CD8-positive, alpha-beta memory T cell (primary cell): ENCODE measurements at places on chromosomes 7 and 10. TPM values are rescaled to one million over a fixed set of nuclear protein-coding genes. Genes with fewer than 3 reads are reported as not detected.

DNA sequence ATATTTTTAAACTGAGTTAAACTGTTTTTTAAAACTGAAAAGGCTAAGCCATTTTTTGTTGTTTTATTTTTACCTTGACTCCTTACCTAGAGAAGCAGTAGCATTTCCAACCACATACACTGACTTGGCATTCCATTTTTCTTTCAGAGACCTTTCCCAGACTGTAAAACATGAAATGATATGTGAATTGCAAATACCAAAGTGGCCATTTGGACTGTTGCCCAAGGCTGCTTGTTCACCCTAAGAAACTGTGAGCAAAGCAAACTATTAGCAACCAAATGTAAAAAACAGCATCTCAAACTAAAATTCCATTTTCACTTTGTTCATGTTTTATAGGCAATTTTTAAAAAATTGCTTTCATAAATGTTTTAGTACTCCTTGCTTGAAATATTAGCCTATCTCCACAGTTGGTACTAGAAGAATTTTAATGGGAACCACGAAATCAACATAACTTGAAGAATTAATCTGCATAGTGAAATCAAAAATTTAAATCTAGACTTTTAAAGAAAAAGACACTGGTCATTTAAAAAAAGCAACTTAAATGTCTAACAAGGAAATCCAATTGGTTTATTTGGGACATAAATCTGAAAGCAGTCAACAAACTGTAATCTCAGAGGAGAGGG, 10.8 kb downstream of the UROS start:
- H3K27me3 ChIP-seq: no peaks in the 10 kb centered on the region
- H3K4me1 ChIP-seq: no peaks in the 10 kb centered on the region
- no peak overlapping the region for H3K4me3 ChIP-seq

NME8 gene
- total RNA-seq: not detected

DNA sequence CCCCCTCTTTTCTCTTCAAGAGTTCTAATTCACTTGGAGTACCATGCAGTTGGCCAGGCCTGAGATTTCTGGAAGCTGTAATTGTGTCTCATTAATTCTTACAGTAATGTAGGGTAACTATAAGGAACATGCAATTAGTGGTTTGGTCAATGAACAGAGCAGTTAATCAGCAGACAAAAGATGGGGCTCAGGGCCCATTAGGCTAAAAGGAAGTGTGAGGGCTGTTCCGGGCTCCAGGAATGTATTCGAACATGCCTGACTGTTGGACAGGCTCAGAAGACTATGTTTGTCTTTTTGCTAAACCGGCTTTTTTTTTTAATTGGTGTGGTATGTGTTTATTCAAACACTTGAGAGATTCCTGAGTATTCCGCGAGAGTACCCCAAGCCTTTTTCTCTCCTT, 42.5 kb upstream of the FZD8 start:
- H3K27me3 ChIP-seq: no peaks in the 10 kb centered on the region
- H3K4me3 ChIP-seq: no peak overlapping the region
- H3K36me3 ChIP-seq: no peaks in the 10 kb centered on the region
- DNase-seq: no peak
- H3K27ac ChIP-seq: no peak overlapping the region
- H3K4me1 ChIP-seq: no peaks in the 10 kb centered on the region

- H3K4me1 ChIP-seq: no peaks in the 10 kb centered on the region
- DNase-seq: no peak
- H3K36me3 ChIP-seq: no peaks in the 10 kb centered on the region
- no peak overlapping the region for H3K4me3 ChIP-seq
- no peak overlapping the region for H3K27ac ChIP-seq
- H3K27me3 ChIP-seq: no peaks in the 10 kb centered on the region
Observed at GRCh38 chr7:73981933-73982332, 46.0 kb upstream of the ELN start.

ANXA8 gene
- not detected for total RNA-seq

DNA sequence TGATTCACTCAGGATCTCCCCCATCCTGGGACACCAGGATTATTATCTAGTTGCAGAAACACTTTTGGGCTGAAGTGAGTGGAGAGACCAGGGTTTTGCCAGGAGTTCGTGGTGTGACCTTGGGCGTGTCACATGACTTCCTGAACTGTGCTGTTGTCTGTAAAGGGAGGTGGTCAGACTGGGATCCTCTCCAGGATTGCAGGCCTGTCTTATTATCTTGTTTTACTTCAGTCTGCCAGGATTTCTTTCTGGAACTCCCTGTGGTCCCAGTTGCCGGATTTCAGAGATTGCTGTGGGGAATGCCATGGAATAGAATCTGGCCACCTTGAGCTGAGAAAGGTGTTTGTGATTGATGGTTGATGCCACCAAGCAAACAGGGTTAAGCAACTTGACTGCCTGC, 35.8 kb downstream of the CRCP start:
- peaks cover 29% of the 10 kb centered on the region for H3K36me3 ChIP-seq
- H3K27me3 ChIP-seq: no peaks in the 10 kb centered on the region
- H3K27ac ChIP-seq: no peak overlapping the region
- no peak for DNase-seq

DNA sequence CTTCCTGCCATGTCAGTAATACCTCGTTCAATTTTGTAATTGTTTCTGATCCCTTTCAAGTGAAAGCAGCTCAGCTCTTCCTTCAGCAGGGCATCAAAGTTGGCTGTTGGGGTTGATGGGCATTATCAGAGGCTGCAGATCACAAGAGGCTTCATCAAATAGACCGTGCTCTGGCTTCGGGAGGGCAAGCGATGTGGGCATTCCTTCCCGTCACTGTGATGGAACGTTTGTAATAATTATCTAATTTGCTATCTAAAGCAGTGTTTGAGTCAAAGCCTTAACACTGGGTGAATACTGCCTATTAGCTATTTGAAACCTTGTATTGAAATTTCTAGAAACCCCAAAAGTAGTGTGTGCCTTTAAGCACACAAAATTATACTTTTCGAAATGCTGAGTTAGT, 170.1 kb downstream of the OTUD1 start:
- no peak for DNase-seq

GRCh38 chr7:158273138-158273651, 314.4 kb downstream of the PTPRN2 start:
- DNase-seq: no peak
- no peaks in the 10 kb centered on the region for H3K27me3 ChIP-seq
- H3K4me1 ChIP-seq: no peaks in the 10 kb centered on the region

DNA sequence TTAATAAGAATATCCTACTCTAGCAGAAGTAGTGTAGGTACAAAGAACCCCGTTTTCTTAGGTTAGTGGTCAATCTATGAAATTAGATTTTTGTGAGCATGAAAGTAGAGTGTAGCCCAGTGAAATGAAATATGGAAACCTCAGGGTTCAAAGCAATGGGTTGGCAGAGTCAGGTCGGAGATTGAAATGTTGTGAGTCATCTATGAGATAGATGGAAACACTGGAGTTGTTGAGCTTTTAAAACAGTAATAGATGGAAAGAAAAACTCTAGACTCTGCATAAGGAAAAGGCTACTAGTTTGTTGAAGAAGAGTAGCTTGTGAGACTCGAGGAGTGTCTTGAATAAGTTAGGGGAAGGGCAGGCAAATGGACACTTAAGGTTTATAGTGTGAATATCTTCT, 251.9 kb downstream of the EXOC4 start:
- no peaks in the 10 kb centered on the region for H3K36me3 ChIP-seq
- DNase-seq: no peak
- no peaks in the 10 kb centered on the region for H3K4me1 ChIP-seq
- H3K4me3 ChIP-seq: no peak overlapping the region
- H3K27me3 ChIP-seq: no peaks in the 10 kb centered on the region

HOXA6 gene
- total RNA-seq: not detected

GRCh38 chr7:97298561-97298960, 181.1 kb downstream of the SDHAF3 start:
- no peaks in the 10 kb centered on the region for H3K4me1 ChIP-seq
- no peak overlapping the region for H3K4me3 ChIP-seq
- DNase-seq: no peak

SLC13A1 gene
- total RNA-seq: not detected

DNA sequence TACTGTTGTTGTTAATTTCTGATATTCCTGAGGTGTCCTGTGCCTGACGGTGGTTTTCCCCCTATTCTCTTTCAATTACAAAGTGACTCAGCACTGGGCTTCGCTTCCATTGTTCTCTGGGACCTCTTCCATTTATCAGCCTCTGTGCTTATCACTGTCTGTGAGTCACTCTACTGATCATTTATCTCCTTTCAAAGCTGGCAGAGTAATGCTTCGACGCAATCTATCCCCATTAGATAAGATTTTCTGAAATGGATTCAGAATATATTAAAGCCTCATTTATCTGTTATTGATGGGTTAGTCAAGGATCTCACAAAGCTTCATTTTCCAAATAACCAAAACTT, 679.2 kb downstream of the SDK1 start:
- H3K4me1 ChIP-seq: no peaks in the 10 kb centered on the region
- no peaks in the 10 kb centered on the region for H3K36me3 ChIP-seq
- H3K27me3 ChIP-seq: no peaks in the 10 kb centered on the region
- H3K27ac ChIP-seq: no peak overlapping the region
- no peak for DNase-seq
- no peak overlapping the region for H3K4me3 ChIP-seq

DNA sequence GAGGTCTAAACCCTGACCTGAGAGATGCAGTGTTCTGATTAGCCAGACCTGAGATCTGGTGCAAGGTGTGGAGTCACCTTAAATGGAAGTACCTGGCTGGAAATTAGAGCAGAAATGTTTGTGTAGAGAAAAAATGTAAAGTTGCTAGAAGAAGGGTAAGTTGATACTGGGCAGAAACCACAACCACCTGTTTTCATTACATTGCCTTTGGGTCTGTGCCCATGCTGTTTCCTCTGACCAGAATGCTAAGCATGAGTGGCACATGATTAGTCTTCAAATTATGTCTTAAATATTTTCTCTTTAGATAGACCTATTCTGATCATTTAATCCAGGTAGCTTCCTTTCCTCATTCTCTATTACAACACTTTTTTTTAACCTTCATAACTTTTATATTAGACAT, 69.0 kb downstream of the CASD1 start:
- no peak overlapping the region for H3K27ac ChIP-seq
- H3K36me3 ChIP-seq: no peaks in the 10 kb centered on the region
- H3K4me3 ChIP-seq: no peak overlapping the region
- no peaks in the 10 kb centered on the region for H3K4me1 ChIP-seq

GRCh38 chr7:27523321-27523720, 139.4 kb downstream of the HIBADH start:
- no peak overlapping the region for H3K27ac ChIP-seq
- H3K36me3 ChIP-seq: no peaks in the 10 kb centered on the region
- H3K4me3 ChIP-seq: no peak overlapping the region
- no peak for DNase-seq
- no peaks in the 10 kb centered on the region for H3K4me1 ChIP-seq

RBP3 gene
- not detected for total RNA-seq

DNA sequence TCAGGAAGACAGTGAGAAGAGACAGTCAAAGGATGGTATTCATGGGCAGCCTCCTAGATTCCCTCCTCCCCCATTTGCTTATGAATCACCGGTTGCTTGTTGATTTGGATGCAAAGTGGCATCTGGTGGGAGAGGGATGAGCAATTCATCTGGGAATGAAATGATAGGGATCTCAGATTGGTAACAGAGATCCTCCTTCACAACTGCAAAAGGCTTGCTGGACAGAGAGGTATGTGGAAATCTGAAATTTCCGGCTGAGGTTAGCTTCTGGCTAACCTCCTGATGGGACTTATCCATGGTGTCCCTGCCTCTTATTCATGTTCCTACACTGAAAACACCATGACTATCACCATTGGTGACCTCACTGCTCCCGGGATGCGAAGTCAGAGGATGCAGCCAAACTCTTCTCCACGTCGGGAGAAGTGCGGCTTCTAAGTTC, 48.4 kb upstream of the PODXL start:
- no peaks in the 10 kb centered on the region for H3K36me3 ChIP-seq
- no peak overlapping the region for H3K4me3 ChIP-seq
- H3K27me3 ChIP-seq: peaks cover 23% of the 10 kb centered on the region
- no peak overlapping the region for H3K27ac ChIP-seq
- H3K4me1 ChIP-seq: no peaks in the 10 kb centered on the region

SPDYE1 gene
- total RNA-seq: not detected

GRCh38 chr10:110035070-110035921, 27.5 kb downstream of the ADD3 start:
- DNase-seq: no peak
- no peak overlapping the region for H3K27ac ChIP-seq

GBX1 gene
- not detected for total RNA-seq

TMEM106B gene
- total RNA-seq: 27.3 TPM

DNA sequence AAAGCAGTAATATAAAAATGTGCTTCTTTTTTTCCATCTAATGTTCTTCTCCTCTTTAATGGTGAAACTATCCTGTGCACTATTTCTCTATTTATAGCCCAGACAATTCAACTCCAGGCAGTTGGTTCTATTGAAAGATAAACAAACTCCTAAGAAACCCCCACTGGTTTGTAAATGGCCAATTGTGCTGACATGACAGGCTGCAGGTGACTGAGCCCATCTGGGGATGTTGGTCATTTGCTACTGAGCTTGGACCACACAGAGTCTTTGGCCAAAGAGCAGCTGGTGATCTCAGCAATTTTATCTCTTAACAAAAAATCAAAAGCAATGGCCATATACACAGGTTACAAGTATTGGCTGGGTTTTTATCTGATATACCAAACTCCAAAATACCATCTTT, 631.8 kb upstream of the CELF2 start:
- DNase-seq: no peak
- no peaks in the 10 kb centered on the region for H3K27me3 ChIP-seq
- no peaks in the 10 kb centered on the region for H3K4me1 ChIP-seq
- H3K36me3 ChIP-seq: no peaks in the 10 kb centered on the region
- no peak overlapping the region for H3K27ac ChIP-seq

PKD2L1 gene
- not detected for total RNA-seq

- DNase-seq: no peak
- H3K4me1 ChIP-seq: no peaks in the 10 kb centered on the region
- H3K27ac ChIP-seq: no peak overlapping the region
Observed at GRCh38 chr10:99860466-99860865, 78.0 kb downstream of the ABCC2 start.

DNA sequence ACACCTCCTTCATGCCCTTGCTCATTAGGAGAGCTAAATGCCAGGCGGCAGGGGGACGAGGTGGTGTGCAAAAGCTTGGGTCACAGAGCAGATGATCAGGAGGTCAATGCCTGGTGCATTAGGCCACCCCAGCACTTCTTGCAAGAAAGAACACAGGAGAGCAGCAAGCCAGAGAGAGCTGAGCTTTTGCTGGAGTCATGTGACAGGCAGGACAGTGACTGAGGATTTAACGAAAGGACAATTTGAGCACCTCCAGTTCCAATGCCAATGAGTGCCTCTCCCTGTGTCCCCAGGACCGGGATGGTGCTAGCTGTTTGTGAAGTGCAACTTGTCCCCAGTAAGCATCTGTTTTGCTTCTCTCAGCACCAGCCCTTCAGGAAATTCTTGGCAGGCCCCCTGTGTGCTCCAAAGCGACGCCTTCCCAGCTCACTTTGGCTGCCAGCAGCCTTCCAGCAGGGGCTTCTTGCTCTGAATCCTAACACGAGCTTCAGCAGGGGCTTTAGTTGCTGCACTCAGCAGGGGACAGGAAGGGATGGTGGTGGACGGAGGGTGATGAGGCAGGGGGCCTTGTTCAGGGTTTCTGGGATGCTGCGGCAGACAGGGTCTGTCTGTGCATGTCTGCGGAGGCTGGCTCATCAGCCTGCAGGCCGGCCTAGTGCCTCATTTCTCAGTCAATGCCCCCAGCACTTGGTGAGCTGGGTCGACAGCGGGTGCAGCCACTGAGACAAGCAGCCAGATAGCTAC, 368.1 kb downstream of the RPS24 start:
- H3K4me1 ChIP-seq: no peaks in the 10 kb centered on the region
- H3K36me3 ChIP-seq: no peaks in the 10 kb centered on the region
- no peak for DNase-seq
- H3K27ac ChIP-seq: no peak overlapping the region

CDHR3 gene
- total RNA-seq: 0.55 TPM

- H3K27ac ChIP-seq: no peak overlapping the region
- no peaks in the 10 kb centered on the region for H3K4me1 ChIP-seq
- H3K27me3 ChIP-seq: no peaks in the 10 kb centered on the region
Observed at GRCh38 chr7:141402277-141402996, 148.8 kb upstream of the AGK start.
